ENCODE measurements at places on chromosomes 16 and 17.

DNA sequence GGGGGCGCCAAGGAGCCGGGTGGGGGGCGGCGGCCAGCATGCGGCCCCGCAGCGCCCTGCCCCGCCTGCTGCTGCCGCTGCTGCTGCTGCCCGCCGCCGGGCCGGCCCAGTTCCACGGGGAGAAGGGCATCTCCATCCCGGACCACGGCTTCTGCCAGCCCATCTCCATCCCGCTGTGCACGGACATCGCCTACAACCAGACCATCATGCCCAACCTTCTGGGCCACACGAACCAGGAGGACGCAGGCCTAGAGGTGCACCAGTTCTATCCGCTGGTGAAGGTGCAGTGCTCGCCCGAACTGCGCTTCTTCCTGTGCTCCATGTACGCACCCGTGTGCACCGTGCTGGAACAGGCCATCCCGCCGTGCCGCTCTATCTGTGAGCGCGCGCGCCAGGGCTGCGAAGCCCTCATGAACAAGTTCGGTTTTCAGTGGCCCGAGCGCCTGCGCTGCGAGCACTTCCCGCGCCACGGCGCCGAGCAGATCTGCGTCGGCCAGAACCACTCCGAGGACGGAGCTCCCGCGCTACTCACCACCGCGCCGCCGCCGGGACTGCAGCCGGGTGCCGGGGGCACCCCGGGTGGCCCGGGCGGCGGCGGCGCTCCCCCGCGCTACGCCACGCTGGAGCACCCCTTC is 484 bp downstream of the FZD2 start:
- no peak for DNase-seq

- no peak for DNase-seq
Measured at GRCh38 chr16:73433731-73434307, 385.9 kb upstream of the ZFHX3 start.

DNA sequence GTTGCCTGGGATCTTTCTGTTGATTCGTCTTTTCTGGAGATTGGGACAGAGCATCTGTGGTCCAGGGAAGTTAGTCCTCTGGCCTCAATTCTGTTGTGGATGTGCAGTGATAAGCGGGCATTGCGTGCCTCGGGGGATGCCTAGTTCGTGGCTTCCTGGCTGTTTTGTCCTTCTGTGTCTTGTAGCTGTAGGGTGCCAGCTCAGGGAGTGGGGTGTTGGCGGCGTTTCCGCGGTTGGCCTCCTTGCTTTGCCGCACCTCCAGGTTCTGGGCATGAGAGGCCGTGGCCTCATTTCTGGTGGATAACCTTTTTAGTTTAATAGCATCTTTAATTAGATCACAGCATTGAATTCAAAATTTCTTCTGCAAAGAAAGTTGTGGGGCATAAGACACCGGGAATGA is 1.4 kb upstream of the JPT2 start:
- DNase-seq: no peak

DNA sequence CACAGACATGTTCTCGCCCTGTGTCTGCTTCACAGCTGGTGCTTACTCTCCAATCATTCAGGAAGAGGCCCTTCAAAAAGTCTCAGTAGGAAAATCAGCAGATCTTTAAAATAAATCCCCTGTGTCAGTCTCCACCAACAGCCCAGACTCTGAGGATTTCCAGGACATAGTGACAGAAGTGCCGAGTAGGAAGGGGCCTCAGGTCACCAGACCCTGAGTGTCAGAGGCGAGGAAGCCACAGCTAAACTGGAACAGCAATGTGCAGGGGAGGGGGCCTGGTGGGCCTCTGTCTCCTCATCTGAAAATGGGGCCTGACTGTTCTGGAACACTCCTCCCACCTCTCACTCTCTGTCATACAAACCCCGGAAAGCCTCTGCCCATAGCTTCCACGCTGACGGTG is 6.3 kb downstream of the CACNG4 start:
- no peak for DNase-seq

DNA sequence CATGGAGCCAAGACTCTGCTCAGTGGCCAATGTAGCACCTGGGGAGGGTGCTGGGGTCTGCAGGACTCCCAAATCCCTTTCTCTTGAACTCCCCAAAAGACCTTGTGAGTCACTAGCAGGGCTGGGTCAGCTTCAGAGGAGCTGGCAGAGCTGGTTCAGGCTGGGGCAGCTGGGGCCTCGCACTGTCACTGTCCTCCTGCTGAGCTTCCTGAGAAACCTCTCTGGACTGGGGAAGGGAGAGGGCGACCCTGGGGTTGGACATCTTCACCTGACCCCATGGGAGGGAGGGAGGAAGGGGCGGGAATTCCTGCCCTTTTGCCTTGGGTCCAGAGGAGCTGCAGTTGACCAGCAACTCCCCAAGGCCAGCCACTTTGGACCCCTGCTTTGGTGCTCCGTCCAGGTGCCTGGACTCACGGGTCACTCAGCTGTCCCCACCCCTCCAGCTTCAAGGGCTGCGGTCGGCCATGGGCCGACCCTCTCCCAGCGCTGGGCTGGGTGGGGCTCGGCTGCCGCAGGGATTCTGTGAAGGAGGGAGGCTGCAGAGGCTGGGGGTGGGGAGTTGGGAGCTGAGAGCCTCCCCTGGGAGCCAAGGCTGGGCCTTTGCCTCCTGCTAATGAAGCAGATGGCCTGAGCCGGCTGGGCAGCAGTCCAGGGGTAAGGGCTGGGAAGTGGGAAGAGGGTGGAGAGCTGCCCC is 9.2 kb downstream of the FMNL1 start:
- no peak for DNase-seq

DNA sequence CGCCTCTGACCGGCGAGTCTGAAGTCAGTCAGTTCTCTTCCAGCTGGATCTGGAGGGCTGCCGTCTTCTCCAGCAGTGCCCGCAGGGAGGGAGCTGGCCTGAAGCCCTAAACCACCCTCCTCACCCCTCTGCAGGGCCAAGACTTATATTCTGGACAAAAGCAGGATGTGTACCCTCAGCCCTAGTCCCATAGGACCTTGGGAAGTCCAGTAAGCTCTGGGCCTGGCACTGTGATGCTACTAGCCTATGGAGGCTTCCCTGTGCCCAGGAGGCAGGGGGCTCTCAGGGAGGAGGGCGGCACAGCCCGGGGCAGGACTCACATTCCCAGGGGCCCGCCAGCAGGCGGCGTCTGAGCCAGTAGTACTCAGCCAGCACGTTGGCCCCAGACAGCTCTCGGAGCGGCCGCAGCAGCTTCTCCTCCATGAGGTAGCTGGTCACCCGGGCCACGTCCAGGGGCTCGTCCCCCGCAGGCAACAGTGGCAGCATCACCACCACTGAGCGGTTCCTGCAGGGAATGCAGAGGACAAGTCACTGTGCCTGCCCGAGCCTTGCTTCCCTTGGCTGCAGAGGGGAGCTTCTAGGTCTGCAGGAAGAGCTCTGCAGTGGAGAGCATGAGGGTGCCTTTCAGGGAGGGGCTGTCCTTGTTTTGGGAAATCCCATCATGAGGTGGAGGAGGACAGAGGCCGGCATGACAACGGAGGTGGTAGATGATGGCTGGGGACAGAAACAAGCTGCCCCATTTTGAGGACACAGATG is 41.7 kb downstream of the RMI2 start:
- DNase-seq: no peak

DNA sequence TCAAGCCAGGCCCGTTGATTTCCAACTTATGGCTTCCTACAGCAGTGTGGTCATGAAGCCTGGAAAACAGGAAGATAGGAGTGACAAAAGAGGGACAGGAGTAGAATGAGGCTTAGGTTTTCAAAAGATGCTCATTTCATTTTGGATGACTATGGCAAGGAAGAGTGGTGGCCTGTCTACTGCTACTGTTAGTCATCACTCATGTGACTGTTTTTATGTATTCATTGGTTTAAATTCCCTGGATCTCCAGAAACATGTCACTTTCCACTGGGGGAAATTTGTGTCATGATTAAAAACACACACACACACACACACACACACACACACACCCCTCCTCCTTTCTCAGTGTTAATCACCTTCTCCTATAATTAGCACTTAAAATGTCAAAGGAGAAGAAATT is 1.1 kb upstream of the CYLD start:
- no peak for DNase-seq

- DNase-seq: no peak
Measured at GRCh38 chr16:75236736-75237397, 14.6 kb downstream of the BCAR1 start.

DNA sequence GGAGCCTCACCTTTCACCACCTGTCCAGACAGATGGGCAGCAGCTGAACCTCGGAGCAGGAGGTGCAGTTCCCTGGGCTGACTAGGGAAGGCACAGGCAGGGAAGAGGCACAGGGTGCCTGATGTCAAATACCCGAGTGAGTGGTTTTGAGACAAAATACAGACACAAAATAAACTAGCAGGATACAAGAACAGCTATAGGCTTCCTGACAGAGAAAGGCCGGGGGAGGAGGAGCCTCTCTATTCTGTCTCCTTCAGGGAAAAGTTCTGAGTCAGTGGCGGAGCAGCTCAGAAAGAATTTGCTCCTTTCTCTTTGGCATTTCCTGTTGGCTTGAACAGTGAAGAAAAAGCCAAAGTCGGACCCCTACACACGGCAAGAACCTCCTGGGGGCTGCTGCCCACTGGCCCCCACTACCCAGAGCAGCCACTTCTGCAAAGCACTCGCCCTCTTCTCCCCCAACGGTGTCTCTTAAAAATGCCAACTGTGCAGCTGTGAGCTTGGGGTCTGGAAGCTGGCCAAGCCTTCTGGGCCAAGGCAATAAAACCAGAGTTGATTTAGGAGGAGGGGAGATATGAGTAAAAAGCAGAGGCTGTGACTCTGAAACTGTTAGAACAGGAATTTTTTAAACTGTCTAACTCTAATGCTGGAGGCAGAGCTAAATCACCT is 14.4 kb upstream of the FAAP100 start:
- no peak for DNase-seq

GRCh38 chr16:54939029-54939346 is 8.3 kb downstream of the IRX5 start:
- DNase-seq: no peak

- no peak for DNase-seq
Measured at GRCh38 chr16:12600536-12601256, 203.0 kb downstream of the CPPED1 start.
